NCI-H460 (cell line): ENCODE measurements at places on chromosomes 12 and 14.

DNA sequence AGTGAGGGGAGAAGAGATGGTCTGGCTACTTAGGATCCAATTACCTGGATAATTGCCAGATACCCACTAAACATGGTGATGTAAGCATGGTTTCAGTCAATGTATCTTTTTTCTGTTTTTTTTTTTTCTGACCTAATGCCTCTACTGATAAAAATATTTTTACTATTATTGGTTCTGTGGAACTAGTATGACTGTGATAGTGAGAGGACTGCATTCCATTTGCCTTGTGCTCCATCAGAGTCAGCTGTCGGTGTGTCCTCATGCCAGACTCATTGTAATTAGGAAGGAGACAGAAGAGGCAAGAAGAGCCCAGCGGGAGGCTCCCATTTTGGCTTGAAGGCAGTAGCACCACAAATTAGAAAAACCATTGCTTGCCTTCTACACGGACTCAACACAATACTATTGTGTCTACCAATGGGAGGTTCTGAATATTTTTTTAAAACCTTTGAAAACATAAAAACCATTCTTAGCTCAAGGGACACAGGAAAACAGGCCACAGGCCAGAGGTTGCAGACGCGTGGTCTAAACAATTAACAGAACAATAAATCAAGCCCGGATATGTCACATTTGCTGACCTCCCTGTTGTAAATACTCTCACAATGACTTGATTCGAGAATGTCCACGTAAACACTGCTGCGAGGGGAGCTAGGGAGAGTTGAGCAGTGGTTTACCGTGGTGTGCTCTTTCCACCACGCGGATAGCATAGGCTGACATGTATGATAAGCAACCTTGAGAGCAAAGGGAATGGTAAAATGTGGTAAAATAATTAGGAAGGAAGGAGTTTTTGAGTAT is 13.5 kb upstream of the DCP1B start:
- no peak for DNase-seq

- no peak for DNase-seq
These were observed 9.7 kb downstream of the PACS2 start for GRCh38 chr14:105324080-105324778.

DNA sequence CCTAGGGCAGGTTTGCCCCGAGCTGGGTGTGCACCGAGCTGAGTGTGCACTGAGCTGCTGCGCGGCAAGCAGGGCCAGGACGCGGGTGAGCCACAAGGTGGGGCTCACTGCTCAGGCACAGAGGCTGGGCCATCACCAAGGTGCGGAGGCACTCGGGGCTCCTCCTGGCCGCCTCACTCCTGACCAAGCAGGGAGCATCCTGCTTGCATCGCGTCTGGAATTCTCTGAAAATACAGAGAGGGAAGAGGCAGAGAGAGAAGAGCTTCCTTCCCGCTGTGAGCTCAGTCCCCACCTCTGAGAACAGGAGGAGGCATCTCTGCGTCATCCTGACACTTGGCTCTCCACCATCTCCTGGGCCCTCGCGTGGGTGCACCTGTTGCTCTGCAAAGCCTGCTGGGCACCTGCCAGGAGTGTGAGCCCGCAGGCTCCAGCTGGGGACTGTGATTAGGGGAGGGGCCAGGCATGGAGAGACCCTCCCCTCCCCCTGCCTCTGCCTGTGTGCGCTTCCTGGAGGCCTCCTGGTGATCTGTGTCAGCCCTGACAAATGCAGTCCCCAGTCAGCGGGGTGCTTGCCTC is 116.3 kb downstream of the GLT1D1 start:
- DNase-seq, result no peak

DNA sequence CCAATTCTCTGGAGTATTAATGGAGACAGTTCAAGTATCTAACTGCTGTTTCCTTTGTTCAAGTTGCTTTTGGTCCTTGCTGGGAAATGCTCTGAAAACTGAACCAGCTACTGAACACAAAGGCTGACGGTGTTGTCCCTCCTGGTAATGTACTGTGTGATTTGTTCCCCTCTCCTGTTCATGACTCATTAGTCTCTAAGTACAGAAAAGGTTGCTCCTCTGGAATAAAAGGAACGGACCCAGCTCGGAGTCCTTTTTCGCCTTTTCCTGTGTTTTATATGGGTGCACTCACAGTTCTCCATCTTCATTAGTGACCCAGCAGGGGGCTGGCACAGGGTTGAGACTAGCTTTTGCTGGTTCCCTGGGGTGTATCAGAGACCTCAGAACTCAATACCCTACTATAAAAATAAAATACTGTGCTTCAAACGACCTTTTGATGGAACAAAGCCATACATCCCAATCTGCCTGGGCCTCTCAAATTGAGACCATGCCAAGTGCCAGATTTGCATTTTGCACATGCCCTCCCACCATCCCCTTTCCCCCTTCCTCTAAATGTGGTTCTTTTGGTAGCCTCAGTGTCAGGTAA is 269.7 kb downstream of the RAD51B start:
- no peak for DNase-seq

- no peak for DNase-seq
These were observed 52.3 kb upstream of the EGLN3 start for GRCh38 chr14:34003082-34003668.

DNA sequence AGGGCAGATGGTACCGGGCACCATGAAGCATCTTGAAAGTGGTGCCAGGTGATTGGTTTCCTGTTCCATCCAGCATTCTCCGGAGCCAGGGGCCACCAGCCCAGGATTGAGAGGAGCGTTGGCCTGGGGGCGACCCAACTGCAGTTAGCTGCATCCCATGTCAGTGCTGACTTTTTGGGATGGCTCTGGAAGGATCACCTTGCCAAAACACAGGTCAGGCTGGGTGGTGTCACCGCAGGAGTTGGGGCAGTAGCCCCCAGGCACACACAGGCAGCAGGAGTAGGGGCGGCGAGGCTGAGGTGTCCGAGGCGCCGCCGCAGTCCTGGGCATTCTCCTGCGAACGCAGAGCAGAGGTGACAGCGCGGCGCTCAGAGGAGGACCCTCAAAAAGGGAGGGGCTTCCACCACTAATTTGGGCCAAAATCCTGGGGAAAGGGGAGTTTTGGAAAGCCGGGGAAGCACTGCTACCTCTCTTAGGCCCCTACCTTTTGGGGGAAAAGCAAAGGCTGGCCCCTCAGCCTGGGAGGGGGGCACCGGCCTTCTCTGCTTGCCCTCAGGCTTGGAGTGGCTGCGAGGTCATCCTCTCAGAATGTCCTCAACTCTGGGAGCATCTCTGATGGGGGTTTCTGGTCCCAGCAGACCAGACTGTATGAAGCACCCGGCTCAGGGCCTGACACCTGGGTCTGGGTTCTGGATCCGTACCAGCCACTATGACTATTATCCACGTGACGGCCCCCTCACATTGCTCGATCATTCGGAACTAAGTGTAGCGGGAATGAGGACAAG is 26.7 kb upstream of the LRTM2 start:
- no peak for DNase-seq

GRCh38 chr14:57835766-57836165 is 30.1 kb downstream of the SLC35F4 start:
- DNase-seq, result no peak

GRCh38 chr14:36655571-36655962 is 6.1 kb upstream of the PAX9 start:
- DNase-seq, result no peak

GRCh38 chr14:75510547-75510946 is 11.7 kb upstream of the BATF start:
- no peak for DNase-seq

GRCh38 chr14:49893309-49894213 is 679 bp downstream of the ARF6 start:
- DNase-seq, result peak; percentile 15

DNA sequence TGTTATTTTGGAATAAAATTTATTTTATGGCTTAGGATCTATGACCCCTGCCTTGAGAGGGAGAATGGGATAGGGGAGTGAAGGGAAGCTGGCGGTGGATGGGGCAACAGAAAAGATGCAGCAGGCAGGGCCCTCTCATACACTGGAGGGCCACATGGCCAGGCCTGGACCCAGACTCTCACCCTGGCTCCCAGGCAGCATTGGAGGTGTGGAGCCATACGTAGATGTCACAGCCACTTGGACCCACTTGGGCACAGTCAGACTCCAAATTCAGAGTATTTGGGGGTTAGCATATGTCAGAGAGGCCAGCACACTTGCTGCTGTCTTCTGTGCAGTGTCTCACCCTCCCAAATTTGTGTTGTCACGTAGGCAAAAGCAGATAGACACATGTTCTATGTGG is 6.5 kb downstream of the NAB2 start:
- DNase-seq, result no peak

GRCh38 chr12:95548539-95549391 is 2.5 kb downstream of the USP44 start:
- DNase-seq, result no peak

GRCh38 chr12:84950971-84951546 is 38.5 kb upstream of the SLC6A15 start:
- no peak for DNase-seq

DNA sequence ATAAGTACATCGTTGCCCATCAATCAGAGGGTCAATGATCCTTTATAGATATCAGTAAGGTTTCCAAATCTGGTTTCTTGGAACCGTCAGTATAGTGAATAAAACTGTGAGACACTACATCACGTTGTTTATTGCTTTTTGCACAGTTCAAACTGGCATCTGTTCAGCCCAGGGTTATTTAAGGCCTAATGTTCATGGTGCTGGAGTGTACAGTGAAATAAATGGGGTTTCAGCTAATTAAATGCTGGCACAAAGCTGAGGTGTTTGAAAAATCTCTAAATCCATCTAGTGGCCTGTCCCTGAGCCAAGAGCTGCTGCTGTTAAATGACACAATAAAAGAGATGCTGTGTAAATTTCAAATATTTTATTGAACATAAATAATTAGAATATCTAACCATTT is 69.9 kb downstream of the RPS29 start:
- DNase-seq, result no peak

DNA sequence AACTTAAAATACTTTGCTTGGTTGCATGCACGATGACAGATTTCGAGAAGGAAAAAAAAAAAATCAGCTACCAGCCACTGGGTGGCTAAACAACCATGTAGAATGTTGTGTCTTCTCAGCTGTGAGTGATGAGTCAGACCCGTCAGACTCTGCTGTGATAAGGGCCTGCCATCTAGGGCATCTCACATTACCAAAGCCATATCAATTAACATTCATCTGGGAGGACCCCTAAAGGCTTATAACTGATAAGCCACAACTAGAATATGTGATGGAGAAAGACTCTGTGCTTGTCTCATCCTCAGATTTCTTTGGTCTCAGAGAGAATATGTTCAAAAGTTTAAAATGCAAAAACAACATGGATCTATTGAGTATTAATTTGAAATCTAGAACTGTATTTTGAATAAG is 111.5 kb downstream of the PAX9 start:
- DNase-seq, result peak; percentile 70

GRCh38 chr12:10982244-10982643 is 4.5 kb downstream of the TAS2R50 start:
- no peak for DNase-seq

GRCh38 chr12:32201976-32202375 is 95.3 kb downstream of the BICD1 start:
- no peak for DNase-seq

DNA sequence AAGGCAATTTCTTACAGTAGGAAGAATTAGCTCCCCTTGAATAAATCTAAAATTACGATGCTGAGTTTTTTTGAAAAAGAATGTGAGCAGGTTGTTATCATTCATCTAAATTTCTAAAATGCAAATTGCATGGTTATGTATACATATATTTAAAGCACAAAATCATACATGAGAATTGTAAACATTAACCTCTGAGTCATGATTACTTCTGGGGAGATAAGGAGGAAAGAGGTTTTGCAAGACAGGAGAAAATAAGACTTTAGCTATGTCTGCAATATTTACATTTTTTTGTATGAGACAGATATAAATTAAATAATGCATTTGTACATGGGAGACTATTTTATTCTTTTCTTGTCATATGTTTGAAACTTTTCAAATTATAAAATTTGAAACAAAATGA is 72.2 kb downstream of the TSPAN8 start:
- no peak for DNase-seq

DNA sequence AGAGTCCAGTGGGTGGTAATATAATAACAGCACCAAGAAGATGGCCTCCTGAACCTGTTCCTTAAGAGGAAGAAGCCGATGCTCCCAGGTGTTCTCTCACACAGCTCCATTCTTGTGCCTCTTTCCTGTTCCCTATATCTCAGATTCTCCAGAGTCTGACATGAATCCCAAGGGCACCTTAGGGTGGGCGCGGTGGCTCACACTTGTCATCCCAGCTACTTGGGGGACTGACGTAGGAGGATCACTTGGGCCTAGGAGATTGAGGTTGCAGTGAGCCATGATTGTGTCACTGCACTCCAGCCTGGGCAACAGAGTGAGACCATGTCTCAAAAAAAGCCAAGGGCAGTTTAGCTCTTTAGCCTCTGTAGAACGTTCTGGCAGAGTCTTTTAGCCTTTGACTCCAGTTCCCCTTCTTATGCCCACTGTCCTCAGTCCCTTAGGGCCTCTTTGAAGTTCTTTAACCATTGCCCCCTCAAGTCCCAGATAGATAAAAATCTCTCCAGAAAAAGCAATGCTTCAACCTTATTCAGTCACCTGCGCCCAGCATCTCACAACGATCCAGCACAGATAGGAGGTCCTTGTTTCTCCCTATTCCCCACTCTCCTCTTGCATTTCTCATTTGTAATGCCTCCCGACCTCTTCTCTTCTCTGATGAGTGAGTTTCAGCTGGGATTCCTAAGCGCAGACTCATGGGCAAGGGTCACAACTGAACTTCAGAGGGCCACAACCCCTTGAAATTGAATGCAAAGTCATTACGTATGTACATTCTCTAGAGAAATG is 4.7 kb downstream of the CCDC184 start:
- DNase-seq, result no peak

DNA sequence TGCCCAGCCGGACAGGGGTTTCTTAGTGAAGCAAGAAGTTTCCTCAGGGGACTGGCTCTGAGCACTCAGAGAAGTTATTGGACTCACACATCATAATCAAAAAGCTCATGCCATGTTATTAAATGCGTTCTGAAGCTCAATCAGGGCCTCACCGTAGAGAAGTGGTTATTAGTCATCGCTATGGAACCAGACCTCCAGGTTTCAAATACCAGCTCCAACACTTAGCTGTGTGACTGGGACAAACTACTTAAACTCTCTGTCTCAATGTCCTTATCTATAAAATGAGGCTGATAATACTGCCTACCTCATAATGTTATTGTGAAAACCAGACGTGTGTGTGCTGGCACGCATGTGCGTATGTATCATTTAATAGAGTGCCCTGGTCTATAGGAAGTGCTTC is 7.3 kb downstream of the STAT6 start:
- DNase-seq, result no peak

DNA sequence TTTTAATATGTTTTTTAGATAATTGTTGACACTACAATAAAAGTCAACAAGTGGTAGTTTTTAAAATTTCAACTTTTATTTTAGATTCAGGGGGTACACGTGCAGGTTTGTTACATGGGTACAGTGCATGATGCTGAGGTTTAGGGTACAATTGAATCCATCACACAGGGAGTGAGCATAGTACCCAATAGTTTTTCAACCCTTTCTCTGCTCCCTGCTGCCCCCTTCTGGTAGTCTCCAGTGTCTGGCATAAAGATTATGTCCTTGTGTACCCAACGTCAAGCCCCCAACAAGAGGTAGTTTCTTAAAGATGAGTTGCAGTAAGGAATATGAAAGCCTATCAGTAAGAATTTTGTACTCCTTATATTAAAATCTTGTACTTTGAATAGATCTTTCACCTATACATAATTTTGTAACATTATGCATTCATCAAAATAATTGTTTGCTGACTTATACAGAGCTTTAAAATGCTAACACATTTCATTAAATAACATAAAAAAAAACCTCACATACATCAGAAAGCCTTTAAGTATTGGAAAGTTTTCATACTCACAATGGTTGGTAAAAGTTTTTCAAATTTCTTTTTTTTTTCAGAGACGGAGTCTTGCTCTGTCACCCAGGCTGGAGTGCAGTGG is 5.4 kb upstream of the RALGAPA1 start:
- peak; percentile 79 for DNase-seq

GRCh38 chr12:139585-139984 is 73.0 kb downstream of the IQSEC3 start:
- no peak for DNase-seq
